ENCODE measurements at places on chromosomes 1 and 21. TPM values are rescaled to one million over a fixed set of nuclear protein-coding genes. Genes with fewer than 3 reads are reported as not detected.

The C8A gene
- total RNA-seq, result not detected

The PRDM16 gene
- total RNA-seq, result 22.3 TPM

The ARHGEF19 gene
- total RNA-seq, result 21.6 TPM

The RAP1GAP gene
- 4.6 TPM for total RNA-seq

The LAPTM5 gene
- total RNA-seq, result 1.9 TPM

The USH2A gene
- not detected for total RNA-seq

The INAVA gene
- total RNA-seq, result 3.6 TPM

The EDARADD gene
- 35.4 TPM for total RNA-seq

The ZBTB37 gene
- 11.6 TPM for total RNA-seq

The HAO2 gene
- not detected for total RNA-seq

The EDN2 gene
- total RNA-seq, result not detected

The METTL13 gene
- total RNA-seq, result 41.9 TPM

The CHI3L1 gene
- total RNA-seq, result 0.10 TPM

The TACSTD2 gene
- total RNA-seq, result 0.28 TPM

The NBPF4 gene
- not detected for total RNA-seq

The CHODL gene
- total RNA-seq, result 0.10 TPM

The CLCA1 gene
- 0.08 TPM for total RNA-seq

The PLD5 gene
- total RNA-seq, result not detected

The KIF21B gene
- 0.46 TPM for total RNA-seq

The IGSF21 gene
- total RNA-seq, result not detected

The PDC gene
- not detected for total RNA-seq

The APCS gene
- total RNA-seq, result 0.33 TPM

The PEX19 gene
- 55.1 TPM for total RNA-seq

The ACADM gene
- total RNA-seq, result 57.2 TPM

Measured in Panc1 (cell line).